ENCODE measurements at places on chromosomes 2 and 18.

DNA sequence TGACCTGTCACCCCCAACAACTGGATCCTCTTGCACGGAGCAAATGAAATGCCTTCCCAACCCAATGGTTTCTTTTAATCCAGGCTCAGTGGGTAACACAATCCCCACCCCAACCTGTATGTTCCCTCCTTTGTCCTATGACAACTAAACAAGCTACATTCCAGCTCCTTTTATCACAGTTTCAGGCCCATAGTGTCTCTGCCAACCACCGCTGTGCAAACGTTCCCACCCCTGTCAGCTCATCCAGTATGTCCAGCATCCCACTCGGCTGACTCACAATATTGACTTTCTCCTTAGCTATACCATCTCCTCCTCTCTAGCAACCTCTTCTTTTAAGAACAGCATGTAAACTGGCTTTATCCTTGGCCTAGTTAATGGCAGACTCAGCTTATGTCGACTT lies 117.9 kb upstream of the PPP1CB start:
- no peak for DNase-seq

- DNase-seq: no peak
Observed at GRCh38 chr2:168981651-168982050, 49.5 kb downstream of the ABCB11 start.

DNA sequence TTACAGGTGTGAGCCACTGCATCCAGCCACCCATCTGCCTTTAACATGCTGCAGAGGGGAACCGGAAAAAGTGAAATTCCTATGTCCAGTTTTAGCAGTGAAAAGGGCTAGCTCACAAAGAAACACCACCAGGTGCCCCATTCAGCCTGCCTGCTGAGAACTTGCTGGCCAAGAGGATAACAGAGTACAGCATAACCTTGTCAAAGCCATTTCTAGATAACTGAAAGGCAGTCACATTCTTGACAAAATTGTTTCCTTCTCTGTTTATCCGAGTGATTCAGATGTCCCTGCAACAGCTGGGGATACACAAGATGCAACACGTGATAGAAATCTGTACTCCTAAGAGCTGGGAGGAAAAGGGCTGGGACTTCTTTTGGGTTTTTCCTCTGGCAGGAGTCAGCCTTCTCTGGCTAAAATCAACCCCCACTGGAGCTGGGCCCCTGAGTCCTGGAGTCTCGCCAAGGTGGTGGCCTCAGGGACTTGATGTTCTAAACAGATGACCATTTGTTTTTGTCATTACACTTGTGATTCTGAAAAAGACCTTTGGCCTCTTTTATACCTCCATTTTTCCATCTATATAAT lies 505.4 kb downstream of the BCL11A start:
- DNase-seq: no peak

DNA sequence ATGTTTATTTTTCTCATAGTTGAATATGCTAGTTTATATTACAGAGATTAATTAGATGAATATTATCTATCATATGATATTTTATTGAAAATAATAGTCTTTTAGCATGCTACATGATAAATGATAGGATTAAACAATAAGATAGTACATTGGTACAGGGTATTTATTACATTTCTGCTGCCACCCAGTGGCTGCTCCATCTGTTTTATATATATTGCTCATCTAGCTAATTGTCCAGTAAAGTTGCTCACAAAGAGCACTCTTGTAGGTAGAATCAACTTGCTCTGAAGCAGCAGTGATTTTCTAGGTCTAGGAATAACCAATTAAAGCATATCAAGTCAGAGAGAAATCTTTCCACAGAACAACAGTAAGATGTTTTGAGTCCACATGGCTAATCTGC lies 183.3 kb downstream of the ASXL3 start:
- no peak for DNase-seq

DNA sequence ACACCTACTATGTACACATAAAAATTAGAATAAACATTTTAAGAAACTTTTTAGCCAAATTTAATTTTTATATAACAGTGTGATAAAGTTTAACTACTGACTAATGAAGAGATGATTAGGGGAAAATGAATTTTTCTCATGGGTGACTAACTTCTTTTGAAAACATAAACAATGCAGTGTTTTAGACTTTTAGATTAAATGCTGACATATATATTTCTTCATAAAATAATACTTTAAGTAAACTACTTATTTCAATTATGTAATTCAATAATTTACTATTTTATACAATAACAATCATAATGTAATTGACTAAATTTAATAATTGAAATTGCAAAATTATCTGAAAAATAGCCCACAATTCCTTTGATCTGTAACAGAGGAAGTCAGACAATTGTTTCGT lies 233.3 kb upstream of the PXDN start:
- no peak for DNase-seq

- DNase-seq: no peak
Observed at GRCh38 chr18:8116341-8117005, 492.8 kb upstream of the RAB12 start.

DNA sequence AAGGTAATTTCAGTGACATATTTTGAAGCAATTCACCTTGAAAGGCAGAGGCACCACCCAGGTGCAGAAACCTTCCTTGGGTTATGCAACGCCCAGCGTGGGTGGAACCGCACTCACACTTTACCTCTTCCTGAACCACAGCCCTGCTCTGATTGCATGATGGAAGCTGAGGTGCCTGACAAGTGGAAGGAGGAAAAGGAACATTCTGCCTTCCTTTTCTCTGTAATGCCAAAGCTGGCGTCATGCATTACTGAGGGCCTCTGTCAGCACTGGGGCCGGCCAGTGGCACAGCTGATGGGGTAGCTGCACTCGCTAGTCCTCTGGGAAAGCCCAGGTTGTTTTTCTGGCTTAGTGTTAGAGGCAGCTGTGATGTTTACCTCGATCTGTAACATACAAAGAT lies 266.5 kb downstream of the NEDD4L start:
- DNase-seq: peak; percentile 14

GRCh38 chr18:74456349-74457042 lies 612 bp downstream of the DIPK1C start:
- no peak for DNase-seq

DNA sequence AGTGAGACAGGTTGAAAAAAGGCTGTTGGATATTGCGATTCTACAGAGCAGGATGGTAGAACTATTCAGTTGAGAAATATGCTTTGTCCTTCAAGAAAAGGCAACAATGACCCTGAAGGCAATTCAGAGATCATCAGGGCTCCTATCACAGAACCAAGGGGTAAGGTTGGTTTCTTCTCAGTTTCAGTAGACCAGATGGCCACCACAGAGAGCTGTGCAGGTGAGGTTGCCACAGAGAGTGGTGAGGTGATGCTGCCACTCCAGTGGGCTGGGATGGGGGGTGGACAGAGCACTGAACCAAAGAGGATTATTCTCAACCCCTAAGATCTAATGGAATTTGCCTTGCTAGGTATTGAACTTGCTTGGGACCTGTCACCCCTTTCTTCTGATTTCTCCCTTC lies 64.6 kb upstream of the ZBTB7C start:
- DNase-seq: no peak

DNA sequence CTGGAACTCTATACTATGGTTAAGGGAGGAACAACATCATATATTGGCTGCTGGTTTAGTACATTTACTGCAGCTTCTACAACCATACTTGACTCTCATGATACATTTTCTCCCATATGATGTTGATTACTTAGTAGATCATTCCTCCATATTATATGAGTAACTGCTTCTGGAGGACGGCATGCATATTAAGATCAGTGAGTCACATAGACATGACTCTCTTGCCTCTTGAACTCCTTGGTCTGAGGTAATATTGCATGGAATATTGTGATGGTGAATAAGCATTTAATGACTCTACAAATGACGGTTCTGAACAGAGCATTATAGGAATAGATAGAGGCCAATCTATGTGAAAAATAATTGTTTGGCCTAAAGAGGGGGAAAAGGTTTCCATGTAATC lies 418.8 kb upstream of the SPHKAP start:
- DNase-seq: no peak

DNA sequence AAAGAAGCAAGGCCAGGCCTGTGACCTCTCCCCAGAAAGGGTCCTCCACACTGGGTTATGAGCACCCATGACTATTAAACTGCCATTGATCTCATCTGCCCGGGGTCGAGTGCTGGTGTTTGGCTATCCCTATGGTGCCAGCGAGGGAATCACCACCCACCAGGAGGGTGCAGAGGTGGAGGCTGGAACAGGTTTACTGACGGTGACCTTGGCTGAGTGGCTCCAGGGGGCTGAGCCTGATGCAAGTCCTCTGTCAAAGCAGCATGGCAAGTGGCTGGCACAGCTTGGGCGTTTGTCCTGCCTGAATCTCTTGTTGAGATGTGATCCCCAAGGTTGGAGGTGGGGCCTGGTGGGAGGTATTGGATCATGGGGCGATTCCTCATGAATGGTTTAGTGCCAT lies 196.4 kb upstream of the HDAC4 start:
- no peak for DNase-seq

GRCh38 chr18:46332921-46333341 lies 228.7 kb downstream of the HAUS1 start:
- no peak for DNase-seq

DNA sequence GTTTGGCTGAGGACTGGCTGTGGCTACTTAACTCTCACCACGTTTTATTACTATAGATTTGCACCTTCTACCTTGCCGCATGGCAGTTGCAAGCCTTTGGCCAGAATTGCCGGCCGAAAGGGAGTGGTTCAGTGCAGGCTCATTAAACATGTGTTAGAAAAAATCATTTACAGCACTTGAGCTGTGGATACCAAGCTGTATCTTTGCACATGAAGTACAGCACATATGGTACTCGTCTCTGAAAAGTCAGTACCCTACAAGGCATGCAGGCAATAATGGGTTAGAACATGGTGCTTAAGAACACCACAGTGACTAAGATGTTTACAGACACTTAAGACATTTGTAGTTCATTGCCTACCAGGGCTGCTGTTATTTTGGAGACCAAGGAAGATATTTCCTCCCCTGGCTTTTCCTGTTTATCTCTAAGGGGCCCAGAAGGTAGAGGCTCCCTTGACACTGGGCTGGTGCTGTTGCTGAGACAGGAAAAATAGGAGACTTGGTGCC lies 103.1 kb downstream of the ZNF532 start:
- no peak for DNase-seq

DNA sequence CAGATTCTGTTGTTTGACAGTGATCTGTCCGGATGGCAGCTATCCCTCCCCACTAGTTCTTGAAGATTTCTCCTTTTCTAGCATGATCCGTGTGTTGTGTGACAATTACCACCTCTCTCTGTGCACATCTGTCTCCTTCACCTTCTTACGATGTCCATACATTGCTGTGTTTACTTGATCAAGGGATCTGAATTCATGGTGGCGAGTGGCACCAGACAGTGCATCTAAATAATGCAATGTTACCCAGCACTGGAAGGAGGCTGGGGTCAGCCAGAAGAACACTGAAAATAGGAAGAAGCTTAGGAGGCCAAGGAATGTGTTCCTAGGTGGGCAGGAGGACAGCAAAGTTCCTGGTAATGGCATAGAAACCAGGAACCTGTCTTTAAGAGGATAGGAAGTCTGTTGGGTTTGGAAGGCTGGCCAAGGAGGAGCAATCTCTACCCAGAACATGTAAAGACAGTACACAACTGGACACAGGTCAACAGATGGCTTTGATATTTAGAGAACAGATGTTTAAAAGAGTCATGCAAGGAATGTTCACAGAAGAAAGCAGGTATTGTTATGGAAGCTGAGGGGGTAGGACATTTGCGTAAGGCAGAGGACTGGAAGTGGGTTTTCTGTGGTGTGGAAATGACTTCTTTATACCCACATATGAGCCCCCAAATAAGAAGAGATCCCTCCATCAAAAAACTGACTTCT lies 126.4 kb downstream of the HRH4 start:
- DNase-seq: no peak

DNA sequence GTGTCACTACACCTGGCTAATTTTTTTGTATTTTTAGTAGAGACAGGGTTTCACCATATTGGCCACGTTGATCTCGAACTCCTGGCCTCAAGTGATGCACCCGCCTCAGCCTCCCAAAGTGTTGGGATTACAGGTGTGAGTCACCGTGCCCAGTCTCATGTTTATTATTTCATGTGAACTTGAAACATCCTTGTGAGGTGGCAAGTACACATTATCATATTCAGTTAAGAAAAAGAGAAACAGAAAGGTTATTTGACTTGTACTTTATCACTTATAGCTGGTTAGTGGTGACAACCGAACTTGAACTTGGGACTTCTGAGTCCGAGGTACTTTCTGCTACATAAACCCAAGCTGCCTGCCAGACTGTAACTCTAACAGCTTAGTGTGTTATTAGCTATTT lies 24.4 kb downstream of the ABHD3 start:
- no peak for DNase-seq

- DNase-seq: no peak
Observed at GRCh38 chr2:109330056-109330455, 201.1 kb downstream of the SH3RF3 start.

DNA sequence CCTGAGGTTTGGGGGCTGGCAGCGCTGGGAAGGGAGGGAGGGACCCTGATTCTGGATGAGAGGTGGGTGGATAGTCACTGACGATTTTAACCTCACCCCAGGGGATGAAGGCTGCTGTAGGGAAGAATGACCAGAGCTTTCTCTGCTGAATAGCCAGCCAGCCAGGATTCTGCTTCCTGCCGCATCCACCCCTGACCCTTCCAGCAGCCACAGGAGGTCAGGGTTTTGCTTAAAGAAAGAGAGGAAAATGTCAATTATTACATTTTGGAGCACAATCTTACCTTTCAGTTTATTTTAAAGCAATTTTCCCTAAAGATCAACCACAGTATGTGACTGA lies 217.7 kb downstream of the GBX2 start:
- DNase-seq: no peak

- DNase-seq: no peak
Observed at GRCh38 chr18:32472841-32473240, 2.2 kb upstream of the GAREM1 start.

DNA sequence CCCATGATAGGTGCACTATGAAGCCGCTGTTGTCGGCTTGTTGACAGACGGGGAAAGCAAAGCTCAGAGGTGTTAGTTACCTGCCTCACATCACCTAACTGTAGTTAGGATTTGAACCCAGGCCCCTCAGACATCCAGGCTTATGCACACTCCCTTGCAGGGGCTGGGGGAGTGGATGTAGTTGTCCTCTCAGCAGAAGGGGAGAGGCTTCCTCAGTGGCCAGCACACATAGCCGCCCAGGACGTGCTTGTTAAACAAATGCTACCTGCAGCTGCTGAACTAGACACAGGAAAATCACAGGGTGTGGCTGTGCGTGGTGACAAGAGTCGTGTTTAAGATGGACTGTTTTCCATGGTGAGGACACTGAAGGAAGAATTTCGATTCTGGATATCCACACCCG lies 39.2 kb downstream of the GREB1 start:
- DNase-seq: no peak

- DNase-seq: no peak
Observed at GRCh38 chr2:46278952-46279351, 18.3 kb upstream of the EPAS1 start.

GRCh38 chr2:219323434-219323833 lies 9.1 kb downstream of the RESP18 start:
- DNase-seq: no peak

GRCh38 chr2:50241282-50241681 lies 790.6 kb downstream of the NRXN1 start:
- no peak for DNase-seq

DNA sequence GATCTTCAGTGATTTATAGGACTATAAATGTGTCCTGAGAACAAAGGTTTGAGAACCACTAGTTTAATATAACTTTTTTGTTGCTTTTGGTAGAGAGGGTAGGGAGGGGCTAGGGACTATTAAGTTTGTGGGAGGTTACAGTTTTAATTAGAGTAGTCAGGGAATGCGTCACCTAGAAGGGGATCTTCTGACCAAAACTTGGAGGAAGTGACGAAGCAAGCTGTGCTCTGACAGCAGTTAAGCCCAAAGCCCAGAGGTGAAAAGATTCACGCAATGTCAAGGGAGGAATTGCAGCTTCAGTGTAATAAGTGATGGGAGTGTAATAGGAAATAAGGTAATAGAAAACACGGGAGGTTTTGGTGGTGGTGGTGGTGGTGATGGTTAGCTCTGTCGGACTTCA lies 8.1 kb downstream of the TDRD15 start:
- no peak for DNase-seq
